Ureter (tissue), 1 donor: ENCODE measurements at places on chromosomes 7 and 10. TPM values are rescaled to one million over a fixed set of nuclear protein-coding genes. Genes with fewer than 3 reads are reported as not detected.

Gene FAM221A
- 25.5 TPM for total RNA-seq

Gene PHKG1
- 3.1 TPM for total RNA-seq

Gene CALHM3
- not detected for total RNA-seq

Gene A1CF
- total RNA-seq, result not detected

Gene FRAT1
- total RNA-seq, result 2.9 TPM

Gene GRM3
- not detected for total RNA-seq

Gene FAM25A
- total RNA-seq, result not detected

Gene STOX1
- total RNA-seq, result 1.1 TPM

Gene VPS37D
- 0.86 TPM for total RNA-seq
